ENCODE measurements at places on chromosomes 1 and 21.

- no peak for DNase-seq
These were observed 38.8 kb downstream of the PLXNA2 start for GRCh38 chr1:208205216-208206013.

GRCh38 chr1:236508593-236509027 is 15.2 kb upstream of the LGALS8 start:
- no peak for DNase-seq

DNA sequence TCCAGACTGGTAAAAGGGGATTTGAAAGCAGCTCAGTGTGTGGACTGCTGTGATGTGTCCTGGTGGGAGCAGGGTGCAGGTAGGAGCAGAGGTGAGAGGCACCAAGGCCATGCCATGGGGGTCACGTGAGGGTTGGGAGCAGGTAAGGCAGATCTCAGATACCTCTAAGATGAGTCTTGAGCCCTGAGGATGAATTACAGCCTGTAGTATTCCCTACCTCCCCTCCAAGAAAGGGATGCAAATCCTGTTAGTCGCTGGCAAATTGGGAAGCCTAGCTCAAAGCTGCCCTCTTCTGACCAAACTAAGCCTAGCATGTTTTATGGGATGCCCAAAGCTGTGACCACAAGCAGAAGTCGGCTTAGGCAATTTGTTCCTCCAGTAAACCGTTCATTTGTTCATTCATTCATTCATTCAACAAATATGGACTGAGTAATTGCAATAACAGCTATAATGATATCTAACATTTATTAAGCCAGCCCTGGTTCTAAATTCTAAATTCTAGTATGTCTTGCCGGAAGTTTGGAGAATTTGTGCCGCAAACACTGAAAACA is 3.9 kb upstream of the NUAK2 start:
- DNase-seq: no peak

- DNase-seq: no peak
These were observed 92.1 kb upstream of the SLC44A3 start for GRCh38 chr1:94727846-94728715.

Data from activated CD8-positive, alpha-beta memory T cell treated with anti-CD3 and anti-CD28 coated beads for 1 hour (primary cell).